ENCODE measurements at places on chromosomes 6 and 20.

- DNase-seq: no peak
Observed at GRCh38 chr6:167122827-167123657, at the start of gene CCR6. Gene CCR6, plus strand, starts transcription at chr6:167123096. Its CDS starts 13,039 bp downstream, at chr6:167136135.

DNA sequence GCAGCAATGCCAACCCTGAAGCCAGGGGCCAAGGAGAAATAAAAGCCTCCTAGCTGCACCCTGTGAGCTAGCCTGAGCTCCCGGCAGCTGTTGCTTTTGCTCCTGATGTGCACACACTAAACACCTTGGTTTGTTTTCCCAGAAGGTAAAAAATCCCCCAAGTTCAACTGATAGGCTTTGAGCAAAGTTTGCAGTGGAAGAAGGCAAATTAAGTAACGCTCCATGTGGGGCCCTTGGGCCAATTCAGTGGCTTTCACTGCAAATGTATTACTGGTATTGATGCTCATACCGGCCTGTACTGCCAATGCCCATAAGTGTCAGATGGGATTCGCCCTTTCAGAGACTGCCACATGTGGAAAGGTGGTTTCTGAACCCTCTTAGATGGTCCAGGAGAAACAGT, 9.4 kb upstream of the IDH3B start:
- no peak for DNase-seq

GRCh38 chr6:53795702-53796450, 1.1 kb downstream of the LRRC1 start:
- DNase-seq: no peak

DNA sequence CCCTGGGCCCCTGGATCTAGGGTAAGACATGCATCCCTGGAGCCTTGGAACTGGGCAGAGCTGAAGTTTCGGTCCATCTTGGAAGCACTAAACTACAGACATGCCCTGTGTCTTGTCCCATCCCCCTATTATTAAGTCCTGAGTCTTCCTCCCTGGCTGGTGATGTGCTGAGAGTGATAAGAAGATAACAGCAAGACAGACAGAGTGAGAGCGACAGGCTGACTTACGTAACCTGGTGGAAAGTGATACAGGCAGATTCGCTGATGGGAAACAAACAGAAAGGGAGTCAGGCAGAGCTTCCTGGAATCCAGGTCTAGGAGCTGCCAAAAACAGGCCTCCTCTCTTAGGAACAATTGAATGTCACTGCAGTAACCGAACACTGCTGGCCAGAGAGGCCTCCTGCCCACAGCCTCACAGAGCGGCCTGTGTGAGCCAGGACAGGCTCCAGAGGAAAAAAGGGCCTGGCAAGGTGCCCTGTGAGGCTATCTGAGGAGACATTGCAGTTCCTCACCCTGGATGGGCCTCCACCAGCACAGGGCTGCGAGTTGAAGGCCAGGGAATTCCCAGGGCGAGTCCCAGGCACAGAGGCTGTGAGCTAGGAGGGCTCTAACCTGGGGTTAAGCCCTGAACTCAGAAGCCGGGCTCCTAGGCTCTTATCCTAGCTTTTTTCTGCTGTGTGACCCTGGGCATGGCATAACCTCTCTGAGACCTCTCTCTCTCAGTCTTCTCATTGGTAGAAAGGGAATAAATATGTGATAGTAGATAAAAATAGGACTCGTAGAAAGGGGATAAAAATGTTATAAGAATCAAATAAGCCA, 34.2 kb upstream of the B4GALT5 start:
- no peak for DNase-seq

- DNase-seq: no peak
Observed at GRCh38 chr6:108565091-108565766, 4.5 kb downstream of the FOXO3 start.

DNA sequence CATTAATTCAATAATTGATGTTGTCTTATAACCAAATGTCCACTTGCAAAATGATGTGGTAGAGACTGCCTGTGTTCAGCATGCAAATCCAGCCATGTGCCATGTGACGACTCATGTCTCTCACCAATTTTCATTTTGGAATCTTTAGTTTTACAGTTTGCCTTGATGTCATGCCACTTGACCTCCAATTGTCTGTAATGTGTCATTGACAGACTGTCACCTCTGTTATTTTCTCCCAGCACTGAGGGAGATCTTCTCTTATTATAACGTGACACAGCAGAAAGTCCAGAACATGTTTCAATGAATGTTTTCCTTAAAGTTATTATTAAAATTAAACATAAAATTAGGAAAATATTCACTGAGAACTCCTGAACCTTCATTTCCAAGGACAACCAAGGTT, 56.7 kb downstream of the LAMA4 start:
- no peak for DNase-seq

GRCh38 chr6:102686461-102686860, 1293.0 kb downstream of the GRIK2 start:
- DNase-seq: no peak

GRCh38 chr20:63230800-63231268, 4.9 kb upstream of the BIRC7 start:
- no peak for DNase-seq

DNA sequence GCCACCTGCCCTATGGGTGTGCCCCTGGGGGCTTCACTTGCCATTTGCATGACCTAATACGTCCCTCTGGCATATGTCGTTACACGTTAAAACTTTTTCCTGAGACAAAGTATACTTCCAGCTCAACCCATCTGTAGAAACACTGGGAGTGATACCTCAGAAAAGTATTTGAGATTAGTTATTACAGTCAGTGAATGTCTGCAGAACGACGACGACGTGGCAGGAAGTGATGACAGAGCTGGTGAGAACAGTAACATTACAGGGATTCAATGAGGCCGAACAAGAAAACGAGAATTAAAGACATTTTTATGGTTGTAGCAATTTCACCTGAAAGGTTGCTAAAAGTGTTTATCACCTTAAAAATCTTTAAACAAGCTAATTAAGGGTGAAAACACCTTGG, 40.2 kb downstream of the SASH1 start:
- no peak for DNase-seq

DNA sequence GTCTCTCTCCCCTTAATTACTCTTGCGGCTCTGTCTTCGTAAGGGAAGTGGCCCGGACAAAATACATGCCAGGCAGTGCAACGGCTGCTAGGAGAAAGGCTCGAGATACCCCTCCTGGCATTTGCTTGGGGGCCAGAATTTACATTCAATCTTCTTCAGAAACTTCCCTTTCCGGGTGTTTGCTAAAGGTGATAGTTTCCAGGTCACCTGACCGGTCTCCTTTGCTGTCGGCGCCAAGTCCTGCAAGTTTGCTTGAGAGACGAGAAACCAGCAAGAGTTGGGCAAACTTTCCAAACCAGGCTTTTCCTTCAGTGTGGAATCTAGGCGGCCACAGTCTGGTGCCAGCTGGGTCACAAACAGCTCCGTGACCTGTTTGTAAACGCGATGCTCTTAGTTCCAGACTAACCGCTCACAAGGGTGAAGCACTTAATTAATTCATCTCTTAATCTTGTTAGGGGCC, 563 bp upstream of the SRSF3 start:
- peak; percentile 50 for DNase-seq

GRCh38 chr20:38995536-38996044, 33.4 kb downstream of the DHX35 start:
- DNase-seq: no peak

DNA sequence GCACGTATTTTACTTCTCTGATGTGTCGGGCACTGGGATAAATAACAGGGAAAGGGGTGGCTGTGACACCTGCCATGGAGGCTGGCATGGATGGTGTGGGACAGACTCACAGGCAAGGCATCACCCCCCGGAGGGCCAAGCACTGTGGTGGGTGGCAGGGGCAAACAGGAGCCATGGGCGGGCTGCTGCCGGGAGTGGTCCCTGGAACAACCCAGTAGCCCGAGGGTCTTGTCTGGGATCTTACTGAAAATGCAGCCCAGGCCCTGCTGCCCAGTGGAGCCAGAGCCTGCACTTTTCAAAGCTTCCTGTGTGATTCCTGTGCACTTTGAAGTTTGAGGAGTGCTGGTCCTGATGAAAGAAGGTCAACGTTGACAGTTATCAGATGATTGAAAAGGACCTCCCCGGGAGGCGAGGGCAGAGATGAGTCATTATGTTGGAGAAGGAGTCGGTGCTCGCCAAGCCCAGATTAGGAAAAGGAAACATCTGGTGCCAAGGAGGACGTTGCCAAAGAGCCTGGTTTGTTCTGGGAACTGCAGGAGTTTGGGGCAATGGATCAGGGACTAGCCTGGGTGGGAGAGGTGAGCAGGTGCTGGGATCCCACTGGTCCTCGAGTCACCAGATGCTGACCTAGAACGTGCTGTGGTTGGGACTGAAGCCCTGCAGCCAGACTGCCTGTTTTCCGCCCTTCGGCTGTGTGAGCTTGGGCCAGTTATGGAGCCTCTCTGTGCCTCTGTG, 130.0 kb upstream of the GGTLC1 start:
- DNase-seq: no peak

DNA sequence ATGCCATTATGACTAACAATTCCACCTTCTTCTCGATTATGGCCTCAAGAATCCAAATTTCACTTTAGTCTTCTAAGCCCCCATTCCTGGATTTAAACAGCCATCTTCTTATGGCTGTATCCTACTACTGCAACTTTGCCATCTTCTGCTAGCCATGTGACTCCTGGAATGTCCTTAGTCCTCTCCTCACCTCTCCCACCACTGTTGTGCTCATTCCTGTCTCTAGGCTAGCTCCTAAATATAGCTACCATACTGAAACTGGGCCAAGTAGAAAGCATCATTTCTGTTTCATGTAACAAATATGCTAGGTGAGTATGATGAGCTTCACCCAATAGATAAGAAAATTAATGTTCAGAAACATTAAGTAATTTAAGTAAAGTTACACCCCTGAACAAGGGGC, 313.1 kb downstream of the CLVS2 start:
- no peak for DNase-seq

GRCh38 chr6:71585472-71585871, 296.9 kb downstream of the OGFRL1 start:
- no peak for DNase-seq

DNA sequence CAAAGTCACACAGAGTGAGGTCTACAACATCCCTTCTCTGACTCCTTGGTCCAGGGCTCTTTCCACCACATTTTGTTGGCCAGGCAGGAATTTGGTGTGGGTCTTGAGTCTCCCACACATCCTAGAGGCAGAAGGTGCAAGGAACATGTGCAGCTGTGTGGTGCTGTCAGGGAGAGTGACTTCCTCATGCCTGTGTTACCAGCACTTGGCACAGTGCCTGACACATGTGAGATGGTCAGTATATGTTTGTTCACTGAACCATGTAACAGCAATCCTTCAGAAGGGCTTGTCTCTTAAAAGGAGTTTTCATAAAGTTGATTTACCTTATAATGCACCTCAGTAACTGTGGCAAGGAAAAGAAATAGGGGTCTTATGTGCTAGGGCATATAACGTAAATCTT, 168.5 kb downstream of the CDC5L start:
- DNase-seq: no peak

Measured in SW 1271 (cell line).